HCT116 (cell line): ENCODE measurements at places on chromosomes 7 and 10.

DNA sequence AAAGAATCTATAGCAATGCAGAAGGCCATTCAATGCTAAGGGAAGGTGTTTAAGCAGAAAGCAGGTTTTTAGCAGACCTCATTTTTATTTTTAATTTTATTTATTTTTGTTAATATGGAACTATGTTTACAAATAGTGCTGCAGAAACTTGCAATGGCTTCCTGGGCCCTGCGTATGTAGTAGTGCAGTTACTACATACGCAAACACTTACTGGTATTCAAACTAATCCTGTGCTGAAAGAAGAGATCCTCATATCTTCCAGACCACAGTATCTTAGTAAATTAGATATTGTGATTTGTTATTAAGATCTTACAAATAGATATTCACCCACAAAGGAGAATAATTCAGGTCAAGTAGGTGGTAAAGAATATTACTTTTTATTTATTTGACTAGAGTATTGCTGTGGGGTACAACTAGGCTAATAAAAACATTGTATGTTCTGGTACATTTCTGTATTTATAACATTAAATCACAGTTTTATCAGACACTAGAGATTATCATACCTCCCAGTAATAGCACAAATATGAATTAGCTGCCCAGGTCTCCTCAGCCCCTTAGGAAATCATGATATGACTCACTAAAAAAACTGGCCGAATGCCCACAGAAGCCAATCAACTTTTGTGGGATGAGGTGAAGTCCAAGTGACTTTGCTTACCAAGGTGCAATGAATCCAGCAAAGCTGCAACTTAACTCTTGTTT, 57.6 kb downstream of the RNLS start:
- DNase-seq, result peak; percentile 42

- no peak for DNase-seq
Observed at GRCh38 chr10:82942286-82943099, 1067.5 kb downstream of the NRG3 start.

DNA sequence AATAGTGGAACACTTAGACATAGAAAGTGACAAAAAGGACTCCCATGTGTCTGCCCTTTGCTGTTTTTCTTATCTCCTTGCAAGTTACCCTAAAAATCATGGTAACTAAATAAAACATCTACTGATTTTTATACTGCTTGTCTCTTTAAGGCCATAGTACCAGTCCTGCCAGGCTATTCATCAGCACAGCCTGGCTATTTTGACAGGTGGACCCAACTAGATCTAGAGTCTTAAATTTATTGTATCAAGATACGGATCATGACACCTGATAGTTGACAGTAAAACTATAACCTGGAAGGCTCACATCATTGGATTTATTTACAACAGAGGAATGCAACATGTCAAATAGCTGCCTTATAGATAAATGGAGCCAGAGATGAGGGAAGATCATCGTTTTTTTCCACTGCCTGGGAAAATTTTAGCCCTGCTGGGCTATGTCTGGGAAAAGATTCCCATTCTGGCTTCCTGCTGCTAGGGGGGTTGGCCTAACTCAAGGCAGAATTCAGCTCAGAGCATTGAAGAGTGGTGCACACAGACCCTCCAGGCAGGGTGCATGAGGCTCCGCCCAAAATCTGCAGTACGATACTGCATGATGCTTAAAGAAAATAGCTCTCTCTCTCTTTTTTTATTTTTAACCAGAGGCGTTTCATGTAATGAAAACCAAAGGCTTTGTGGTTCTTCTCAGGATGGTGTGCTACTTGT, 292.0 kb upstream of the FZD8 start:
- no peak for DNase-seq

DNA sequence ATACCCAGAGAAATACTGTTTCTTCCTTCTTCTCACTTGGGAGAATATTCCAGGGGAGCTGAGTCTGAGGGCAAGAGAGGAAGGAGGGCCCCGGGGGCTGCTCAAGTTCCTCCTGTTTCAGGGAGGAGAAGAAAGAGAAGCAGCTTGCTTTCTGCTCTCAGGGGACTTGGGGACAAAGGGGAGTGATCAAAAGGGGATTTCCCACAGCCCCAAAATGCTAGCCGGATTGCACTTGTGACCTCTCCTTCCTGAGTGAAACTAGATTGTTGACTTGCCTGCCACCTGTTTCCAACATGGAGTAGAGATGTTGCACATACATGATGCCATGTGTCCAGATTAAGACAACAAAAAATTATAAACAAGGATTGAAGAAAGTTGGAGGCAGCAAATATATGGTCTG, 28.7 kb upstream of the PDCD4 start:
- DNase-seq, result no peak

GRCh38 chr7:74269757-74270277, 15.6 kb upstream of the RFC2 start:
- peak; percentile 76 for DNase-seq

GRCh38 chr10:79274279-79275104, 72.8 kb upstream of the PPIF start:
- no peak for DNase-seq

DNA sequence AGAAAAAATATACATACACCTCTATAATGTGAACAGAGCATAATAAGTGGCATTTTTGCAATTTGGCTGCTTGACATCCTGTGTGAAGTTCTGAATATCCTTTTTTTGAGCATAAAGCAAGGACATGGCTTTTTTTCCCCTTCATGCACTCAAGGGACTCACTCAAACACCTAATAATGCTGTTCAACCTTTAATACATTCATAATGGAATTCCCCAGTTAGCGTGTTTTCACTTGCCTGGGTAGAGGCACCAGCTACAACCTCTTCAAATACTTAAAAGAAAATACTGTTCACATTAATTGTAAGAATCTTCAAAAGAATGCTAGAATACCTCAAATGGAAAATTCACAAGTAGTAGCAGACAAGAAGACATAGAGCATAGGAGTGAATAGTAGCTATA, 316.8 kb downstream of the PCDH15 start:
- DNase-seq, result no peak

DNA sequence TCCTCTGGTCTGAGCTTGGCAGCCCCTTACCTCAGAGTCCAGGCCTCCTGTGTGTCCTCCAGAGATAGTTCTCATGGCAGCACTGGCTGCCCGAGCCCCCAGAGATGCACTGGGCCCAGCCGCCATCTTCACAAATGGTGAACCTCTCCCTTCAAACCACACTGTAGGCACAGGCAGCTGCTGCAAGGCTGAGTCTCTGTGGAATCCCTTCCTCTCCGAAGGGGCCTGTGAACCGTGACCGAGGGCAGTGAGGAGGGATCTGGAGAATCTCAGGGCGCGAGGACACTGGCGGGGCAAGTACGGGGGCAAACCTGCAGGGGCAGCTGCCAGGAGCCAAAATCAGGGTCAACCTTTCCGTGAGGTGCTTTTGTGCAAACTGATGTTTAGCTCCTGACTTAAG, 69.5 kb upstream of the CFAP46 start:
- no peak for DNase-seq

GRCh38 chr10:86179153-86179524, 187.5 kb downstream of the GRID1 start:
- DNase-seq, result no peak

GRCh38 chr7:52940481-52940880, 95.0 kb upstream of the POM121L12 start:
- DNase-seq, result no peak

GRCh38 chr7:125061776-125062397, 132.3 kb upstream of the POT1 start:
- DNase-seq, result peak; percentile 35

- DNase-seq, result no peak
Observed at GRCh38 chr7:46058086-46058823, 137.2 kb upstream of the IGFBP3 start.

- DNase-seq, result no peak
Observed at GRCh38 chr10:42637142-42637541, 1.2 kb downstream of the ZNF33B start.

DNA sequence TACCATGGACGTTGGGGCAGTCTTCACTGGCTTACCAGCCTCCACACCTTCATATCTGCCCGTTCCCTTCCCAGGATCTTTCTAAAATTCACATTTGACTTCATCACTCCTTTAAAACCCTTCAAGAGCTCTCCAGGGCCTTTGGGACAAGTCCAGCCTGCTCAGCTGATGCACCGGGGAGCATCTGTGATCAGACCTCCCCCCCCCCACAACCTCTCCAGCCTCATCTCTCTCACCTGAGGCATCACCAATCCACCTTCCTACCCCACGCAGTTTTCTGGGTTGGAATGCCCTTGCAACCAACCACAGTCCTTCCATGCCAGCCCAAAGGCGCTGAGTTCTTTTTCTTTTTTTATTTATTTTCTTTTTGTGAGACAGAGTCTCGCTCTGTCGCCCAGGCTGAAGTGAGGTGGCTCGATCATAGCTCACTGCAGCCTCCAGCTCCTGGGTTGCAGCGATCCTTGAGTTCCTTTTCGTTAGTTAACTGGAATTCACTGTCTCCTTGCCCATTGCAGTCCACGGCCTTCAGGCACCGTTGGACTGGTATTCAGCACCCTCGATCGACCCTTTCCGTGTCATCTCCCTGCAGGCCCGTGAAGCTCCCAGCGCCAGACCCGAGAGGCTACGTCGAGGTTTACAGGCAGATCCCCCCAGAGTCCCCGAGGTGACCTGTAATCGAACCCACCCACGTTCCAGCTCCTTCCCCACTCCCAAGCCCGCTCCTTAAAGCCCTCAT, 654 bp downstream of the ALKBH4 start:
- DNase-seq, result no peak

DNA sequence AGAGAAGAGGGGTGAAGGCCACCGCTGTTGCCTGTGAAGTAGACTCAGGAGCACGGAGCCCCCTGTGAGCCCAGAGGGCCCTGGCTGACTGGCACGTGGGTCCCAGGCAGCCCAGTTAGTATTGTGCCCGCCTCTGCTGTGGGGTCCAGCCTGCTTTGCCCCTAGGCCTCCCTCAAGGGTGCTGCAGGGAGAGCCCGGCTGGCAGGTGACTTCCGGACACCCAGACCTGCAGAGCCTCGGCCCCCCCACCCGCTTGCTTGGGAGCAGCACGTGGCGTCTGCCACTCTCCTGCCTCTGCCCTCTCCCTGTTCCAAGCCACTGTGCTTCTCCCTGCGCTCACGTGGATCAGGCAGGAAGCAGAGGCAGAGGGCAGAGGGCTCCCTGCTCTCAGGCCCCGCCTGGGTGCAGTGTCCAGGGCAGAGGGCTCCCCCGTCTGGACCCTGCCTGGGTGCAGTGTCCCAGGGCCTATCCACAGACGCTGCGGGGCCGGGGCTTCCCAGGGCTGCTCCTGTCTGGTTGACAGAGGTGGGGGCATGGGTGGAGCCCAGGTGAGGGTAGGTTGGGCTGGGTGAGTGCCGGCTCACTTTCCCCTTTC, 88.4 kb downstream of the DNAJB6 start:
- no peak for DNase-seq

- no peak for DNase-seq
Observed at GRCh38 chr10:29469481-29470354, 165.1 kb downstream of the SVIL start.

- DNase-seq, result no peak
Observed at GRCh38 chr7:157928171-157928794, 591.5 kb downstream of the DNAJB6 start.
